Breast epithelium (tissue), 4 donors: ENCODE measurements at places on chromosomes 3 and 15. TPM values are rescaled to one million over a fixed set of nuclear protein-coding genes. Genes with fewer than 3 reads are reported as not detected.

TMEM44 gene
- total RNA-seq, result 9.4 TPM

MME gene
- 114 TPM for total RNA-seq

DNA sequence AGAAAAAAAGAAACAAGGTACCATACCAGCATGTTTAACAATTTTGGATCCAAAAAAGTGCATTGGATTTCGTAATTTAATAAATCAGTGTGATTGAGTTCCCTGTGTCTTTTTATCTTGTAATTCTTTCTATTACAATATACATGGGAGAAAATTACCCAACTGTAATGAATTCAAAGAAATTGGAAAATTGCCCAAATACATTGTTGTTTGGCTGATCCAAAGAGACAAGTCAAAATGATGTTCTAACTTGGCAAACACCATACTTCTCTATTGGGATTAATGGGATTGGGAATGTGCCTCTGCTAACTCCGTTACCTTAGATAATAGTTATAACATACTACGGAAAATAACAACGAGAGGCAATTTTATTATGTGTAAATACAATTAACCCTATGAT is 1097.1 kb downstream of the ROBO1 start:
- no peak for DNase-seq

DNA sequence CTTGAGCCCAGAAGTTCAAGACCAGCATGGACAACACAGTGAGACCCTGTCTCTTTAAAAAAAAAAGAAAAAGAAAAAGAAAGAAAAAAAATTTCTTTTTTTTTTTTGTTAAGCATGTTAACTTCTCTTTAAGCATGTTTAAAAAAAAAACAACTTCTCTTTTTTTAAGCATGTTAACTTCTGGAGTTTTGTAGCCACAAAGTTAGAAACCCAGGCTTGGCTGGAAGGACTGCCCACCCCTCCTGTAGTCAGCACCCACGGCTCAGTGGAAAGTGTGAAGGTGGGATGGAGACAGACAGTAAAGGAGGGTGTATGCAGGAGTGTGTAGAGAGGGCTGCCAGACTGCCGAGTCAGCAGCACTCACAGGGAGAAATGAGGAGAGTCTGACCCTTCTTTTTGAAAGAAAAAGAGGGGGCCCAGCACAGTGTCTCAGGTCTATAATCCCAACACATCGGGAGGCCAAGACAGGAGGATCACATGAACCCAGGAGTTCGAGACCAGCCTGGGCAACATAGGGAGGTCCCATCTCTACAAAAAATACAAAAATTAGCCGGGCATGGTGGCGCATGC is 33.2 kb downstream of the GOLGA8S start:
- no peak for DNase-seq
